ENCODE measurements at places on chromosomes 11 and 22.

GRCh38 chr22:43346521-43346929 lies 3.4 kb upstream of the SCUBE1 start:
- no peak for DNase-seq

GRCh38 chr11:31915867-31916266 lies 104.7 kb upstream of the PAX6 start:
- DNase-seq: no peak

- DNase-seq: no peak
Measured at GRCh38 chr11:13042873-13043342, 33.8 kb downstream of the RASSF10 start.

DNA sequence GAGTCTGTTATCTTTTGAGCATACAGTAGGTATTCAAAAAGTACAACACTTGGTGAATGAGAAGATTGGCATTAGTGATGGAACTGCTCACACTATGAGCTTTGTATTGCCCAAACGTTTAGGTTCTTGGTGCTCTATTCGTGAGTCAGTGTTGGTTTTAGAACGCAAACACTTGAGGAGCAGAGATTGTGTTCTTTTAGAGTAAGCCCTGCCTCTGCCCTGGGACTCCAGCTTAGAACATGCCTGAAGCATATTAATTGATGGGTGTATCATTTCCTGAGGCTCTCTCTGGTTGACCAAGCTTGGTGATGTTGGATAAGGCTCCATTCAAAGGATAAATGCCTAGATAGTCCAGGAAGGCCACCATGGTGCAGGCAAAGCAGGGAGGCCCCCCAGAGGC lies 10.9 kb downstream of the MTNR1B start:
- no peak for DNase-seq

GRCh38 chr11:111459506-111460270 lies 52.5 kb downstream of the BTG4 start:
- no peak for DNase-seq

DNA sequence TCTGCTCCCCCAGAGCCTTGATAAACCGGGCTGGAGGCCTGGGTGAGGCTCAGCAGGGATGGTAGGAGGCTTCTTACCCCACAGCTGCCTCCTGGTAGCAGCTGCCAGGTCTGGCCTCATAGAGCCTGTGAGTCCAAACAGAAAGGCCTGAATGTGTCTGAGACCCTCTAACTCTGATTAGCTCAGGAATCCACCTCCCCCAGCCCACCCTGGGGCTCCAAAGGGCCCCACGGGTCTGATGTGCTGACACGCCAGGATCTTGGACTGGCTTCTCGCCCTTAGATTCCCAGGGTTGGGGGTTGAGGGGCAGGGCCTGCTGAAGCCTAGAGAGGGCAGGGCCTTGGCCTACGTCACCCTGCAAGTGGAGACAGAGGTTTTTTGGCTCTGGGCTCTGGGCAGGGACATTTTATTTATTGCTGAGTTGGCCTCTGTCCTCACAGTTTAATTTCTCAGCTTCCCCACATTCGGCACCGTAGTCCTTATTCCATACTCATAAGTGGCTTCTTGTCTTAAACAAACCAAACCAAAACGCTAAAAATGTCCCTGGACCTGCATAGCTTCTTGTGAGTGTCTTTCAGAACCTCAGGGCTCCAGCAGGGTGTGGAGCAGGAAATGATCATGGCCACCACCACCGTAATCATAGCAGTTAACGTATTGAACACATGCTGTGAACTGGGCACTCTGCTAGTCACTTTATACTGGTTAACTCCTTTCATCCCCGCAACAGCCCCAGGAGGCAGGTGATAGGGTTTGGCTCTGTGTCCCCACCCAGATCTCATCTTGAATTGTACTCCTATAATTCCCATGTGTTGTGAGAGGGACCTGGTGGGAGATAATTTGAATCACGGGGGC lies 25.1 kb downstream of the KIAA1671 start:
- no peak for DNase-seq

GRCh38 chr11:105092256-105093239 lies 47.0 kb downstream of the CARD18 start:
- no peak for DNase-seq
